Natural killer cell treated with Interleukin-12 subunit alpha and Interleukin-12 subunit beta and Interleukin-15 and Interleukin-18, amount 100 ng/mL, for 72 hours (primary cell): ENCODE measurements at places on chromosomes 16 and 17. TPM values are rescaled to one million over a fixed set of nuclear protein-coding genes. Genes with fewer than 3 reads are reported as not detected.

GRCh38 chr16:62870554-62870953, 834.3 kb upstream of the CDH8 start:
- DNase-seq, result no peak
- H3K4me3 ChIP-seq, result no peak overlapping the region
- H3K36me3 ChIP-seq, result peaks cover 5% of the 10 kb centered on the region
- H3K4me1 ChIP-seq, result no peaks in the 10 kb centered on the region

DNA sequence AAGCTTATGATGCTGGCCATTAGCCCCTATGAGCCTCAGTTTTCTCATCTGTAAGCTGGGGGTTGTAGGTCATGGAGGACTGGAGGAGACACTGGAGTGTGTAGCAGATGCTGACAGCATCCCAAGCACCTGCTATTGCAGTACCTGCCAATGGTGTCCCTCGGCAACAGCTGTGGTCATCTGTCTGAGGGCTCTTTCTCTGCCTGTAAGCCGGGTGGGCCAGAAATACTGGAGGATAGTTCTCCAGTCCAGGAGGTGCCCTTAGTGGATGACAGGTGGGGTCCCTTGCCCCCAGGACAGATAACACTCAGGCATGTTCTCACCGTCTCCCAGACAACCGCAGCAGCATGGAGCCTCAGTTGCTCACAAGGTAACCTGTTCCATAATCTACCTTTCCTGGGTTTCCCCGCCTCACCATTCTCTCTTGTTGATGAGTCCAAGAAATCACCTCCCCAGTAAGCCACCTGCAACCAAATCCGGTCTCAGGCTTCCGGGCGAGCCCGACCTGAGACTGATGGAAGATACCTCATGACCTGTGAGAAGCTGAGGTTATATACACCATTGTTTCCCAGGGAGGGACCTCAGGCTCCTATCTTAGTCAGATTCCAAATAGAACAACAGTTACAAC, 23.8 kb downstream of the NLRP1 start:
- DNase-seq, result no peak
- no peak overlapping the region for H3K27ac ChIP-seq
- peaks cover 21% of the 10 kb centered on the region for H3K4me1 ChIP-seq

GRCh38 chr16:83895243-83895642, 3.7 kb upstream of the MLYCD start:
- H3K27me3 ChIP-seq, result peaks cover 11% of the 10 kb centered on the region
- H3K36me3 ChIP-seq, result no peaks in the 10 kb centered on the region
- no peak for DNase-seq
- H3K4me3 ChIP-seq, result no peak overlapping the region

- H3K4me3 ChIP-seq, result peak overlapping the region; percentile 91
- no peak for DNase-seq
- H3K27me3 ChIP-seq, result no peaks in the 10 kb centered on the region
- peaks cover 27% of the 10 kb centered on the region for H3K4me1 ChIP-seq
- peak overlapping the region; percentile 91 for H3K27ac ChIP-seq
- H3K36me3 ChIP-seq, result peaks cover 16% of the 10 kb centered on the region
These were observed 514 bp downstream of the UBFD1 start for GRCh38 chr16:23557779-23558702.

GRCh38 chr16:56470666-56471065, 19.3 kb downstream of the OGFOD1 start:
- H3K4me1 ChIP-seq, result no peaks in the 10 kb centered on the region
- H3K27me3 ChIP-seq, result no peaks in the 10 kb centered on the region
- peaks cover 41% of the 10 kb centered on the region for H3K36me3 ChIP-seq
- no peak overlapping the region for H3K4me3 ChIP-seq
- no peak for DNase-seq

DNA sequence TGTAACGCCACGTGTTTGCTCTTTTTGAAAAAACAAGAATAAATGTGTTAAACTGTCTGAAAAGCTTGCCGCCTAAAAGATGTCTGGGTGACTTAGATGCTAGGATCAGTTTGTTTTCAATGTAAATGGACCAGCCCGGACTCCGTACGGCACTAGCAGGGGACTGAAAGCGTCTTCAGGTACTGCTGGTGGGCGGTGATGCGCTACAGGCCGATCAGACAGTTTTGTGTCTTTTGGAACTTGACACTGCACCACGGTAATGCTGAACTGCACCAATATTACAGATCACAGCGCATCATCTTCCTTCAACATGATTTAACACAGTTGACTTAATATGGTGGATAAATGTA, 727 bp upstream of the MBTPS1 start:
- H3K27me3 ChIP-seq, result no peaks in the 10 kb centered on the region
- peak overlapping the region; percentile 95 for H3K4me3 ChIP-seq
- DNase-seq, result no peak
- peak overlapping the region; percentile 89 for H3K27ac ChIP-seq
- H3K36me3 ChIP-seq, result no peaks in the 10 kb centered on the region

GRCh38 chr16:11570258-11570657, 16.5 kb downstream of the LITAF start:
- H3K4me1 ChIP-seq, result peaks cover 69% of the 10 kb centered on the region
- no peaks in the 10 kb centered on the region for H3K36me3 ChIP-seq
- no peaks in the 10 kb centered on the region for H3K27me3 ChIP-seq
- H3K27ac ChIP-seq, result peak overlapping the region; percentile 83
- no peak overlapping the region for H3K4me3 ChIP-seq

- H3K4me3 ChIP-seq, result no peak overlapping the region
These were observed 36.7 kb downstream of the ARSG start for GRCh38 chr17:68327823-68328557.

DNA sequence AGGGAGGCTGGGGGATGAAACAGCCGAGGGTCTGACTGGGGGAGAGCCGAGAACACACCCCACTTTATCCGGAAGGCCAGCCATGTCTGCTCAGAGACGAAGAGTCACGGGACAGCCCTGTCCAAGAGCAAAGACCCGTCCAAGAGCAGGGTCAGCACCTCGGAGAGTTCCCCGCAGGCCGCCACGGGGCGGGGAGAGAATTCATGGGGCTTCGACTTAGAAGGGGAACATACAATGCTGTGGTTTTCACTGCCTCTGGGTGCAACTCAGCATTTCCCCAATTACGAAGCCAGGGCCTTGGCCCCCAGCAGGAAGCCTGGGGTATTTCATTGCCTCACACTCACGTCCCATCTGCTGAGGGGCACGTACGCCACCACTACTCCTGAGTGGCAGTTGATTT, 59.3 kb downstream of the JPH3 start:
- H3K4me1 ChIP-seq, result no peaks in the 10 kb centered on the region
- peaks cover 13% of the 10 kb centered on the region for H3K27me3 ChIP-seq

Gene EPN3
- total RNA-seq, result not detected

Gene KRTAP4-9
- total RNA-seq, result not detected

Gene BCO1
- total RNA-seq, result not detected

Gene TP53TG3C
- total RNA-seq, result not detected

Gene ABCC12
- total RNA-seq, result not detected

Gene NXPH3
- total RNA-seq, result not detected
